ENCODE measurements at places on chromosomes 16 and 17. TPM values are rescaled to one million over a fixed set of nuclear protein-coding genes. Genes with fewer than 3 reads are reported as not detected.

The MOSMO gene
- 8.6 TPM for total RNA-seq

The BANP gene
- total RNA-seq: 117 TPM

The KRT36 gene
- not detected for total RNA-seq

The KIF18B gene
- 1.3 TPM for total RNA-seq

The SLFN5 gene
- 141 TPM for total RNA-seq

DNA sequence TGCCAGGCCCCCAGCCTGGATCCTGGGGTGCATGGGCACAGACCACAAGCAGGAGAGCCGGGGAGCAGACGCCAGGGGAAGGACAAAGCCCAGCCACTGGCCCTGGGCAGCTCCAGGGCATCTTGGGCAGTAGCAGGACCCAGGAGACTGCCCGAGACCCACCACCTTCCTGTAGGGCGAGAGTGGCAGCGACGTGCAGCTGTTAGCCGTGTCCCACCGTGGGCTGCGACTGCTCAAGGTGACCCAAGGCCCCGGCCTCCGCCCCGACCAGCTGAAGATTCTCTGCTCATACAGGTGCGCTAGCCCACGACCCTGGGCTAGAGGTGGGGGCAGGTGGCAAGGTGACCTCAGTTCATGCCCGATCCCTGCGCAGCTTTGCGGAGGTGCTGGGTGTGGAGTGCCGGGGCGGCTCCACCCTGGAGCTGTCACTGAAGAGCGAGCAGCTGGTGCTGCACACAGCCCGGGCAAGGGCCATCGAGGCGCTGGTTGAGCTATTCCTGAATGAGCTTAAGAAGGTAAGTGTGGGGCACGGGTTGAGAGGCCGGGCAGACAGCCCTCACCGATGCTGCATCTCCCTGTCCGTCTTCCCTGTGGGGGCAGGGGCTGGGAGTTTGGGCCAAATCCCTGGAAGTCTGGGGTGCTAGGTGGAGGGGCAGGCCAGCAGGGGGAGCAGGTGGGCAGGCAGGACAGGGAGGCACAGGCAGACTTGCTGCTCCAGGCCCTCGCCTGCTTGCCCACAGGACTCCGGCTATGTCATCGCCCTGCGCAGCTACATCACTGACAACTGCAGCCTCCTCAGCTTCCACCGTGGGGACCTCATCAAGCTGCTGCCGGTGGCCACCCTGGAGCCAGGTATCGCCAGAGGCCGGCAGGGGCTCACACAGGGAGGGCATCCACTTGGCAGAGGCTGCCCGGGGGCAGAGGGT, 13.5 kb upstream of the SMIM5 start:
- no peak for DNase-seq

DNA sequence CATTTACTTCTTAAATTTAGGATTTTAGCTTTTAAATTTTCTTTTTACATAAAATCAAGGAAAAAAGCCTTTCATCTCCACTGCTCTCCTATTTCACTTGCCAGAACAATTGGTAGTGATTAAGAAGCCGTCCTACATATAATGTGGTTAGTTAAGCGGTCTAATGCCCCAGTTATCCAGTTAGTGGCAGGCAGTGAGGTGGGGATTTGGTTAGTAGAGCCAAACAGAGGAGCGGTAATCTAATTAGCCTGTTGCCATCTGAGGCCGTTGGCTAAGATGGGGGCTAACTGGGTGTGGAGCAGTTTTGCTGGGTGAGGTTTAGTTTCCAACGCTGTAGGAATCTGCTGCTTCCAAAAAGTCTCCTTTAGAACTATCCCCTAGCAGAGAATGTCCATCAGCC, 22.4 kb downstream of the SNX11 start:
- no peak for DNase-seq

- no peak for DNase-seq
Observed at GRCh38 chr17:16273929-16274339, 56.9 kb downstream of the PIGL start.

DNA sequence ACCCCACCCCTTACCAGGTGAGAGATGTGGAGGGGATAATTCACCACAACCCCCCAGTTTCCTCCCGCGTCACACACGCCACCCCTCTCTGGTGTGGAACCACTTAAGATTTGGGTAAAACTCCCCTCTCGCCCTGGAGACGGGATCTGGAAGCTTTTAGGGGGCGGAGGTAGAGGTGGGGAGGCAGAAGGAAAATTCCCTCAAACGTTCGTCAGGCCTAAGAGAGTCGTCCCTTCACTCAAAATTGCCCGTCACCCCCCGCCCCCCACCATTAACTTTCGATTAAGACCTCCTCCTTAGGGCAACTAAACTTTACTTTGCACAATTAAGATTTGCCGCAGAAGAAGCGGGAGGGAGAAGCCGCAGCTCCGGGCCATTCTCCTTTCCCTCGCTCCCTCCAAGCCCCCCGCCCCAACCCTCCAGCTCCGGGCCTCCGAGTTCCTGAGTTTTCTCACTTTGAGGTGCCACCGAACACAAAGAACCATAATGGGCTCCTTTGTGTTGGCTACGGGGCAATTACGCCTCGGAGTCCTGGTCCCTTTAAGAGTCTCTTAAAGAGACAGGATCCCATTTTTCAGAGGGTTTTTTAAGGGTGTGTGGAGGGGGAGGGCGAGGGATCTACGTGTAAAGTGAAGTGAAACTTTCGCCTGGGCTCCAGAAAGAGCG, 985 bp upstream of the FZD2 start:
- DNase-seq: peak; percentile 18

Data from natural killer cell (primary cell).